ENCODE measurements at places on chromosomes 4 and X. TPM values are rescaled to one million over a fixed set of nuclear protein-coding genes. Genes with fewer than 3 reads are reported as not detected.

GAGE13 gene
- not detected for total RNA-seq

ENPP6 gene
- 0.66 TPM for total RNA-seq

MAB21L2 gene
- 282 TPM for total RNA-seq

CT55 gene
- total RNA-seq, result not detected

SFRP2 gene
- 64.8 TPM for total RNA-seq

SSX2B gene
- not detected for total RNA-seq

FGG gene
- total RNA-seq, result not detected

- DNase-seq, result no peak
These were observed 19.5 kb downstream of the KIAA0232 start for GRCh38 chr4:6802025-6802424.

DNA sequence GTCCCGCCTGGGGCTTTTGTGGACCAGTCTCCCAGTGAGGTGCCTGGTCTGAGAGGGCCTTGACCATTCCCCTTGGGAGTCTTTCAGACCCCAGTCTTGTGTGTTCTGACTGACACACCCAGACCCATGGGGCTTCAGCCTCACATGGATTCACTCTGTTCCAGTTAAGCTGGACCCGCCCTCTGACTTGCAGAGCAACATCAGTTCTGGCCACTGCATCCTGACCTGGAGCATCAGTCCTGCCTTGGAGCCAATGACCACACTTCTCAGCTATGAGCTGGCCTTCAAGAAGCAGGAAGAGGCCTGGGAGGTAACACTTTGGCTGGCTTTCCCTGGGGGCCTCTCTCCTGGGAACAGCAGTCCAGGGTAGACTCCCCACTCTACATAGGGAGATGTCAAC, 6.8 kb downstream of the IL9R start:
- no peak for DNase-seq

DNA sequence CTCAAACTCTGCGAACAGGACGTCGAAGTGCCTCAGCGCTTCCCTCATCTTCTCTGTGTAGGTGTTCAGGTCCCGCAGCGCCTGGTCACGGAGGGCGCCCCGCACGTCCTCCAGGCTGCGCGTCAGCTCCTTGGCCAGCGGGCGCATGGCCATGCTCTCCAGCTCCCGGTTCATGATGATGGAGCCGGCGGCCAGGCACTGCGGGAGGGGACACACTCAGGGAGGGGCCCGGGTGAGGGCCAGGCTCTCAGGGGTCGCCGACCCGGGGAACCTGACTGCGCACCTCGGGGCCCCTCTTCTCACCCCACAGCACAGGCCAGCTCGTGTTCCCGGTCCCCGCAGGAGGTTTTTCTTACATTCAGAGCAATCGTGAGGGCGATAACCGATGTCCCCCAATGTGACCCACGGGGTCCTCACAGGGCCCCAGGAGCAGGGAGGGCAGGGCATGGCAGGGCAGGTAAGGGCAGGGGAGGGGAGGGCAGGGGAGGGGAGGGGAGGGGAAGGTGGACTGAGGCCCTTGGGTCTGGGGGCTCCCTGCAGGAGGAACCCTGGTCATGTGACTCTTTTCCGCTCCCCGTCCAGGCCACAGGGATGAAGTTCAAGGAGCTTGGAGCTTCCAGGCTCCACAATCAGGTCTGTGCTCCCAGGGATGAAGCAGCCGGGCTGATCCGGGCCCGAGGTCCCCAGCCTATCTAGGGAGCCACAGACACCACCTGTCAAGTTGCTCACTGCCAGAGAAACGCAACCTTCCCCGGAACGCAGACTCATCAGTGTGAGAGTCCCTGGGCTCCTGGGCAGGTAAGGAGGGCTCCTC, 77.8 kb upstream of the MXD4 start:
- DNase-seq, result peak; percentile 51

- no peak for DNase-seq
These were observed 2.1 kb downstream of the GPR101 start for GRCh38 chrX:137031517-137032340.

GRCh38 chrX:25068340-25068739, 52.6 kb upstream of the ARX start:
- no peak for DNase-seq

DNA sequence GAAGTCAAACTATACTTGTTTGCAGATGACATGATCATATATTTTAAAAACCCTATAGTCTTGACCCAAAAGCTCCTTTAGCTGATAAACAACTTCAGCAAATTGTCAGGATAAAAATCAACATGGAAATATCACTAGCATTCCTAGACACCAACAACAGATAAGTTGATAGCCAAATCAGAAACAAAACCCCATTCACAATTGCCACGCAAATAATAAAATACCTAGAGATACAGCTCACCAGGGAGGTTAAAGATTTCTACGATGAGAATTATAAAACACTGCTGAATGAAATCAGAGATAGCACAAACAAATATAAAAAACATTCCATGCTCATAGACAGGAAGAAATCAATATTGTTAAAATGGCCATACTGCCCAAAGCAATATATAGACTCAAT, 605.0 kb upstream of the GRIA3 start:
- no peak for DNase-seq

DNA sequence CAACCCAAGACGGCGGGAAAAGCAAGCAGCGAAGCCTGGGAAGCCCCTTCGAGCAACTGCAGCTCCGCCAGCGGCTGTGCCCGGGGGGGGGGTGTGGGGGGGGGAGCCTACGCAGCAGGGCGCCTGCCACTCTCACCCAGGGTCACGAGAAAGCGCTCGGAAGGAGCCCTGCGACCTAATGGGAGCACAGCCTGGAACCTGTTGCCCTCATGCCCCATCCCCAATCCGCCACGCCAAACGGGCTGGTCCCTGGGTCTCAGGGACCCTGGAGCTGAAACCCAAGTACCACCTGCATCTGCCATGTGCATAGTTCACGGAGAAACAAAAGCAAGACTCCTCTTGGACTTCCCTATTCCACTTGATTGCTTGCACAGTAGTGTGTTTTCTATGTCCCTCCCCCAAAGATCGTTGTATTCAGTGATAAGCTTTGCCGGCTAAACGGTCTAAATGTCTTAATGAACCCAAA, 359 bp upstream of the GAB3 start:
- no peak for DNase-seq

DNA sequence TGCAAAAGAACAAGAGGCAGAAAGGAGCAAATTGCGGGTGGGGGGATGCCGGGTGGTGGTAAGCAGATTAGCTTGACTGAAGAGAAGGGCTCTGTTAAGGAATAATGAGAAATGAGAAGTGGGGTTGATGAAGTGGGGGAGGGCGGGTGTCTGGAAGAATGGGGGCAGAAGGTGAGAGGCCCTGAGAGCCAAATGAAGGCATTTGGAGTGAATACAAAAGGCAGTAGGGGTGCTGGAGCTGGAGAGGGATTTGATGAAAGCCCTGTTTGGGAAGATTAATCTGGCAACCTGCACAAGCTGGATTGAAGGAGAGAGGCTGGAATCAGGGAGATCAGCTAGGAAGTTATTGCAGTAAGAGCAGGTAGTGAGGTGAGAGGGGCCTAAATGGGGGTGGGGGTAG, 82.1 kb downstream of the GUCY2F start:
- DNase-seq, result no peak

DNA sequence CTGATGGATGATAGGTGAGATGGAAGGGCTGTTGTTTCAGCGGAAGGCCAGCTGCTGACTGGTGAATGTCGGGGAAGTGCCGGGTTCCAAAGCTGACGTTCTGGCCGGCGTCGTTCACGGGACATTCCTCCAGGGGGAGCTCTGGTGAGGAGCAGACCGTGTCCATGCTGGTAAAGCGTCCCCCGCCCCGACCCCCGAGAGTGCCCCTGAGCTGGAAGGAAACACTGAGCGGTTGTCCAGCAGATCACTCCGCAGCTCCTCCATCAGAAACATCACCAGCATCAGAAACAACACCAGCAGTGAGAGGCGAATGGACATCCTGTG, 18.6 kb upstream of the ADRA2C start:
- no peak for DNase-seq

- no peak for DNase-seq
These were observed 113.3 kb downstream of the LINC00632 start for GRCh38 chrX:140822861-140823260.

- DNase-seq, result no peak
These were observed 897.3 kb upstream of the EPHA5 start for GRCh38 chr4:66567551-66567950.

DNA sequence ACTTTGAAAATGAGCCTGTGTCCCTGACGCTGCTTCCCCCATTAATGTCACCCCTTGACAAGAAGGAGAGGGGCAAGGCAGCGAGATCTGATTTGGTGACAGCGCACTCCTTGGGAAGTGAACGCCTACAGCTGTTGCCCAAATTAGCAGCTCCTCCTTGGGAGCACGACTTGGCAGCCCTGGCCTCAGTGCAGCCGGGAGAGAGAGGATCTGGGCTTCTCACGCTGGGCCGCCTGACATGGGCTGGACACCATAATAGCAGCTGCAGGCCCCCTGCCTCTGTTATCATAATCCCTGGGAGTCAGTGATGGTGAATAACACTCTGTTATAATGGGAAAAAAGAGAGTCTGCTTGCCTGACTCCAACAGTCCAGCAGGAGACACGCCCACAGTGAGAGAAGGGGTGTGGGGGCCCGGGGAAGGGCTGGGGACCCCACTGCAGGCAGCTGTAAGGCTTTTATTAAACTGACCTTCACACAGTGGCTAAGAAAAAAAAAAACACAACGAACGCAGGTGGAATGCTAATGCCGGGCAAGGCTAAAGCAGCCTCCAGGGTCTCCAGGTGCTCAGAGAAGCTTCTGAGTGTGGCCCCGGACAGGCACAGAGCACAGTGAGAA, 73.3 kb downstream of the PSAPL1 start:
- no peak for DNase-seq

DNA sequence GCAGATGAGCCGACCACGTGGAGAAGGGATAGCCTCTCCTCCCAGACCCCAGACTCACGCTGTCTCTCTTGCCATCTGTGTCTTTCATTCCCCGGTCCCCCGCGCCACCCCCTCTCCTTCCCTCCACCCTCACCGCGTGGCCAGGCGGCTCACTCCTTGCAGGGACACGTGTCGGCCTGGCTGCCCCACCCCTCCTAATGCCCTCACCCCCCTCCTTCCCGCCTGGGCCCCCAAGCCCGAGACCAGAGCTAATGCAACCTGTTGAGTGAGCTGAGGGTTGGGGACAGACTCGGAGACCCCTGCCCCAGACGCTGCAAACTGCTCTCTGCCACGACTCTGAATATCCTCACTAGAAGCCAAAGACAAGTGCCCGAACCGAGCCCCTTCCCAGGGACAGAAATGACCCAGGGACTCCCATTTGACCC, 1.8 kb downstream of the SLC38A5 start:
- DNase-seq, result peak; percentile 66
